ENCODE measurements at places on chromosomes 7 and 10. TPM values are rescaled to one million over a fixed set of nuclear protein-coding genes. Genes with fewer than 3 reads are reported as not detected.

TRPV6 gene
- total RNA-seq, result 0.24 TPM

GRCh38 chr10:89469517-89469916 lies 55.1 kb downstream of the IFIT5 start:
- no peak for DNase-seq
- no peaks in the 10 kb centered on the region for H3K36me3 ChIP-seq
- H3K27ac ChIP-seq, result no peak overlapping the region
- H3K4me1 ChIP-seq, result no peaks in the 10 kb centered on the region

- no peak for DNase-seq
- no peak overlapping the region for H3K4me3 ChIP-seq
- no peaks in the 10 kb centered on the region for H3K36me3 ChIP-seq
- H3K4me1 ChIP-seq, result no peaks in the 10 kb centered on the region
These were observed 21.6 kb upstream of the WASL start for GRCh38 chr7:123770378-123770777.

GRCh38 chr7:657565-658119 lies 68.9 kb upstream of the DNAAF5 start:
- no peak overlapping the region for H3K27ac ChIP-seq
- no peak for DNase-seq
- H3K4me3 ChIP-seq, result no peak overlapping the region
- no peaks in the 10 kb centered on the region for H3K36me3 ChIP-seq
- no peaks in the 10 kb centered on the region for H3K4me1 ChIP-seq
- no peaks in the 10 kb centered on the region for H3K27me3 ChIP-seq

DNA sequence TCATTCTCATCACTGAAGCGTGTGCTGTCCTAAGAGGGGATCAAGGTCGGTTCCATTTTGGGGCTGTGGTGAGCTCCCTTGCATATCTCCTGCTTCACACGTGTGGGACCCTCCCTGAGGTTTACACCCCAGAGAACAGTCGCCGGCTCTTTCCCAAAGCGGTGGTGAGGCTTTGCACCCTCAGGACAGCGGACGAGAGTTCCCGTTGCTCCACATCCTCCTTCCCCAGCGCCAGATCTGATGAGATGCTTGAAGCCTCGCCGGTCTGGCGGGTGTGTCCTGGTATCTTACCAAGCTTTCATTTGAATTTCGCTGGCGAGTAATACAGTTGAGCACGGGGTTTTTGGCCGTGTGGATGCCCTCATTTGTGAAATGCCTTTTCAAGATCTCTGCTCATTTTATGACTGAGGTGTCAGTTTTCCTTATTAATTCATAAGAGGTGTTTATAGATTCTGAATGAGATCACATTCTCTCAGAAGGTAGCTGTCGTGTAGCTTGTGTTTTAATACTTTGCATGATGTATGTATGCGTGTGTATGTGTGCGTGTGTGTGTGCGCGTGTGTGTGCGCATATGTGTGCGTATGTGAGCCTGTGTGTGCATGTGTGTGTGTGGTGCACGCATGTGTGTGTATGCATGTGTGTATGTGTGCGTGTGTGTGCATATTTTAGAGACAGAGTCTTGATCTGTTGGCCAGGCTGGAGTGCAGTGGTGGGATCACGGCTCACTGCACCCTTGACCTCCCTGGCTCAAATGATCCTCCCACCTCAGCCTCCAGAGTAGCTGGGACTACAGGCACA lies 30.7 kb downstream of the ELFN1 start:
- DNase-seq, result no peak
- no peak overlapping the region for H3K27ac ChIP-seq
- H3K4me3 ChIP-seq, result no peak overlapping the region
- no peaks in the 10 kb centered on the region for H3K36me3 ChIP-seq

DNA sequence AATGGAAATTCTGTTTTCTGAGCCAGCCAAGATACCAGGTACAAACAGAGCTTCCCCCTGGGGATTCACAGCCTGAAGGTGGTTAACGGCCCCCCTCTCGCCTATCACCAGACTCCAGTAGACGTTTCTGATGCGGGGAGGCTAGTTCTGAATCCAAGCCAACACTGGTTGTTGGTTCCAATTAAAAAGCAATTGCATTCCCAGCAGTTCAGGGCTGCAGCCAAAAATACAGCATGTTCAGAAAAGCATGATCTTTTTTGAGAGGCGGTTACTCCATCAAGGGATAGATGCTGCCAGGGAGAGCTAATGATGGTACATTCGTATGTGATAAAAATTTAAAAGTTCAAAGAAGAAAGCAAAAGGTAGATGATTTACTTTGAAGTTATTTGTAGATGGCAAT lies 481.0 kb downstream of the GALNT17 start:
- H3K27me3 ChIP-seq, result no peaks in the 10 kb centered on the region
- no peak for DNase-seq
- H3K4me3 ChIP-seq, result no peak overlapping the region
- no peak overlapping the region for H3K27ac ChIP-seq

DNA sequence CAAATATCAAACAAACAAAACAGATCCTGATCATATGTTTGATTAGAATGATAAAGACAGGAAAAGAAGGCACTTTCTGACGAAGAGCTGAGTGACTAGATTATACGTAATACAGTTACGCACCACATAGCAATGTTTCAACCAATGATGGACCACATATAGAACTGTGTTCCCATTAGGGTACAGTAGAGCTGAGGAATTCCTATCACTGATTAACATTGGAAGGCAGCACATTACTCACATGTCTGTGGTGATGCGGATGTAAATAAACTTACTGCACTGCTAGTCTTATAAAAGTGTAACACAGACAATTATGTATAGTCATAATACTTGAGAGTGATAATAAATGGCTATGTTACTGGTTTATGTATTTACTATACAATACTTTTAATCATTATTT lies 98.3 kb downstream of the PTN start:
- no peaks in the 10 kb centered on the region for H3K4me1 ChIP-seq
- H3K27ac ChIP-seq, result no peak overlapping the region
- H3K4me3 ChIP-seq, result no peak overlapping the region

- DNase-seq, result no peak
- no peaks in the 10 kb centered on the region for H3K36me3 ChIP-seq
- no peak overlapping the region for H3K27ac ChIP-seq
- H3K4me1 ChIP-seq, result no peaks in the 10 kb centered on the region
- H3K4me3 ChIP-seq, result no peak overlapping the region
These were observed 311.2 kb upstream of the PHF14 start for GRCh38 chr7:10662491-10662890.

DNA sequence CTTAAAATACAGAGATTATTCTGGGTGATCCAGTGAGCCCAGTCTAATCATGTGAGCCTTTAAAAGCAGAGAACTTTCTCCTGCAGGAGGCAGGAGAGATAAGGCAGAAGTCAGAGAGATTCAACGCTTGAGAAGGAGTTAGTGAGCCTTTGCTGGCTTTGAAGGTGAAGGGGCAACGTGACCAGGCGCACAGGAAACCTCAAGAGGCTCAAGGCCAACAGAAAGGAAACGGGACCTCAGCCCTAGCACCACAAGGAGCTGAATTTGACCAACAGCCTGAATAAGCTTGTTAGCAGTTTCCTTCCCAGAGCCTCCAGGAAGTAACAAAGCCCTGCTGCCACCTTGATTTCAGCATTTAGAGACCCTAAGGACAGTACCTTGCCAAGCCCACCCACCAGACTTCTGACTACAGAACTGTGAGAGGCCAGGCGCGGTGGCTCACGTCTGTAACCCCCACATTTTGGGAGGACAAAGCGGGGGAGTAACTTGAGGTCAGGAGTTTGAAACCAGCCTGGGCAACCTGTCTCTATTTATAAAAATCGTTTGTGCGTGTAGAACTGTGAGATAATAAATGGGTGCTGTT lies 87.3 kb upstream of the KAT6B start:
- H3K36me3 ChIP-seq, result no peaks in the 10 kb centered on the region
- H3K4me1 ChIP-seq, result peaks cover 6% of the 10 kb centered on the region
- H3K4me3 ChIP-seq, result peak overlapping the region; percentile 2
- peak; percentile 61 for DNase-seq
- H3K27me3 ChIP-seq, result no peaks in the 10 kb centered on the region

GRCh38 chr7:1909476-1909875 lies 239.4 kb downstream of the ELFN1 start:
- H3K27ac ChIP-seq, result no peak overlapping the region
- no peak overlapping the region for H3K4me3 ChIP-seq
- peaks cover 6% of the 10 kb centered on the region for H3K36me3 ChIP-seq
- no peaks in the 10 kb centered on the region for H3K27me3 ChIP-seq
- no peak for DNase-seq

GRCh38 chr10:84590327-84591193 lies 262.2 kb downstream of the CCSER2 start:
- H3K27ac ChIP-seq, result no peak overlapping the region
- H3K4me1 ChIP-seq, result no peaks in the 10 kb centered on the region
- DNase-seq, result no peak

DNA sequence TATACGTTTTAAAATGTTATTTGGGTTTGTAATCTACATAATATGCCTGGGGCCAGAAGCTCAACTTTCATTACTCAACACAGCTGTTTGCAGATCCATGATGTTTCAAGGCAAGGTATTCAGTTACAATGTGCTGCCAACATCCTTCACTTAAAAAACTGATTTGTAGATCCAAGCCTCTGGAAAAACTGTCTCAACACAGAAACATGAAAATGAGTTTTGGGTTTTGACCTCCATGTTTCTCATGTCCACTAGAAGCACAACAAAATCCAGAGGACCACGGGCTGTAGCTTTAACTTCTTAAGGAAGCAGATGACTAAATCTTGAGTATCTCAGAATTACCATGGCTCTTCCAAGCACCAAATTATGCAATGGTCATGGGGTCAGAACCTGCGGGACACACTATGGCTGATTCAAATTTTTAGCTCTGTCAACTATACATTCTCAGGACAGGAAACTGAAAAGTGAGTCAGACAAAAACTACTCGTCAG lies 247.1 kb upstream of the GRB10 start:
- H3K4me1 ChIP-seq, result no peaks in the 10 kb centered on the region
- H3K36me3 ChIP-seq, result no peaks in the 10 kb centered on the region
- H3K27ac ChIP-seq, result no peak overlapping the region

Measured in thymus (tissue), 14 donors.